Stimulated activated CD4-positive, alpha-beta T cell treated with anti-CD3 and anti-CD28 coated beads, Interleukin-1b, Interleukin-23, amount 100 ng/mL, for 1 hour (primary cell): ENCODE measurements at places on chromosomes 5 and 9.

DNA sequence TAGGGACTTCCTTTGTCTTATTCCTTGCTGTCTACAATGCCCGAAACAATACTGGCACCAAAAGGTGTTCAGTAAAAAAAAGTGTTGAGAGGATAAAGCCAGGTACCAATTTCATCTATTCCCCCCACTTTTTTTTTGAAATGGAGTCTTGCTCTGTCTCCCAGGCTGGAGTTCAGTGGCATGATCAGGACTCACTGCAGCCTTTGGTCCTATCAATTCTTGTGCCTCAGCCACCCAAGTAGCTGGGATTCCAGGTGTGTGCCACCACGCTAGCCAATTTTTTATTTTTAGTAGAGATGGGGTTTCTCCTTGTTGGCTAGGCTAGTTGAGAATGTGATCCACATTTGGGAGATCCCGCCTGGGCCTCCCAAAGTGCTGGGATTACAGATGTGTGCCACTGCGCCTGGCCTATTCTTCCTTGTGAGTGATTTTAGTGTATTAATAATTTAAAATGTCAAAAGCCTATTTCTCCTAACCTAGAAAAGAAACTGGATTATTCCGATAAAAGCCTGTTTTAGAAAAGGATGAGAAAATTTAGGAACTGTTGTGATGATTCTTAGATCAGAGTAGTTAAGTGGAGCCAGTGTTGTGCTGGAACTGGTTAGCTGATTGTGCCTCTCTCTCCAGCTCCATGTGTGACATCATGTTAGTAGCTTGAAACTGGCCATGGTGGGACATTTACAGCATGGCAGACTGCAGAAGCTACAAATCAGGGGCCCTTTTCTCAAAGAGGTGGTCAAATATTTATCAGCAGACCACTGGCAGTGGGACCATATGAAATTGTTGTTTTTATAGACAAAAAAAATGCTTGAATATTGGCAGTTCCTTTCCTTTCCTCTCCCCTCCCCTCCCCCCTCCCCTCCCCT, 14.3 kb downstream of the CDC42SE2 start:
- no peak for DNase-seq

GRCh38 chr9:89635816-89636215, 31.0 kb downstream of the GADD45G start:
- DNase-seq, result no peak

DNA sequence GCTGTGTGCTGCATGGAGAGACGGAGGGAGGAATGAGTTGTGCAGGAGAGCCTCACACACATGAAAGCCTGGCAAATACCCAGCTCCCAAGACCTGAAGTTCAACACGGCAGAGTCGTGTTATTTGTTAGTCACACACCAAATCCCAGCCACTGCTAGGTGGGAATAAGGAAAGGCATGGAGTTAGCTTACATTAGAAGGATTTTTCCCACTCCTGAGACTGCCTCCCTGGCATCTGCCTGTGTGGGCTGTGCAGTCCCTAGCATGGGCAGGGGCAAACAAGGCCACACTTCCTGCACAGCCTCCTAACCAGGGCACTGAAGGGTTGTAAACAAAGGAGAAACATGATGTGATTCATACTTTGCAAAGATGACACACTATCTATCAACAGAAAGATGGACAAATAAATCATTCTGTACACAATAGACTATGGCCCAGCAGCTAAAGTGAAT, 306.8 kb downstream of the SPOCK1 start:
- no peak for DNase-seq

GRCh38 chr9:136978865-136979544, 1.7 kb downstream of the PTGDS start:
- DNase-seq, result no peak

- DNase-seq, result no peak
Measured at GRCh38 chr9:77731930-77732329, 83.8 kb upstream of the GNA14 start.

GRCh38 chr5:160799184-160799583, 52.8 kb downstream of the ATP10B start:
- no peak for DNase-seq

GRCh38 chr5:91311697-91312501, 71.2 kb downstream of the ARRDC3 start:
- no peak for DNase-seq

GRCh38 chr5:9173281-9174048, 372.4 kb downstream of the SEMA5A start:
- DNase-seq, result no peak

DNA sequence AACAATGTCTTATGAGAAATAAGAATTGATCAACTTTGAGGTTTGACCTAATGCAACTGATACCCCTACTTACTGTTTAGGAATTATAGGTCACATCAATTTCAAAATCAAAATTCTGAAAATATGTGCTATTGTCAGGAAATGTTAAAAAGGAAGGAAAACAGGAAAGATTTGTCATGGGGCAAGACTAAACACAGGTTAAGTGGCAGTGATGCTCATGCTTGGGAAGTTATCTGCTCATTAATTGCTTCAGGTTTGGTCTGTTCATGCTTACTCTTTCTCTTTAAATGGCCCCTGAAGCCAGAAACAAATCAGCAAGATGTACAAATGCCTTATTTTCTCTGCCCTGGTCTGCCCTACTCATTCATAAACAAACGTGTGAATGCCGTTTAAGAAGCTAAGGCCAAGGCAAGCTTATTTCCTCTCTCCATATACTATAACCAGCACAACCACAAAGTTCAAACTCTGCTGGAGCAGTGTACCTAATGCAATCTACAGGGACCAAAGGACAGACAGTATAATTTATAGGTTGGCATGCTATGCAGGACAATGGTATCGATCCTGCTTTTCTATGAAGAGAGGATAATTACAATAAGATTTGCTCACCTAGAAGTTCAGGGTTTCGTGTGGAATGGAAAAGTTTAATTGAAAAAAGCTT, 177.2 kb downstream of the GNAQ start:
- DNase-seq, result no peak

GRCh38 chr9:134370213-134370492, 43.9 kb downstream of the RXRA start:
- no peak for DNase-seq

DNA sequence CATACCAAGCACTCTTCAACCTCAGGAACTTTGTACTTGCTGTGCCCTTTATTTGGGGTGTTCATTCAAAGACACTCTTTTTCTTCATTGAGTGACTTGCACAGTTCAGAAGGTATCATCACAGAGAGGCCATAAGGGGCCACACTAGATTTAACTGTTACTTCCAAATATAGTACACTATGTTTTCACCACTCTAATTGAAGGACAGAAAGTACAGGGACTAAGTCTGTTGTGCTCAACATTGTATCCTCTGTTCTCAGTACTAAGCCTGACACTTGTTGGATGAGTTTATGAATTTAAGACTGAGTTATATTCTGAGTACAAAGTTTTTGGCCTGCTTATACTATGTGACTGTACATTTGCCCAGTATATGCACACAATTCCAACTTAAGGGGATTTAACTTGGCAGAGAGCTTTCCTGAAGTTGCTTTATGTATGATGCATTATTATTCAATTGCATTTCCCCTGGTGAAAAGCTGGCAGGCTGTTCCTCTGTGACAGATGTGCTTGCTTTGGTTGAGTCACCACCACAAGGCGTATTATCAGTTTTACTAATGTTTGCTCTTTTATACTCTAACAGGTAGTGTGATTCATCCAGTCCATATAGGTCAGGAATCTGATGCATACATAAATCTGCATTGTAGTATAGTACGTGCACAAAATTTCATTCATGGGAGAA, 714.8 kb downstream of the TLR4 start:
- no peak for DNase-seq

GRCh38 chr5:159053708-159054107, 46.0 kb downstream of the EBF1 start:
- DNase-seq, result no peak

DNA sequence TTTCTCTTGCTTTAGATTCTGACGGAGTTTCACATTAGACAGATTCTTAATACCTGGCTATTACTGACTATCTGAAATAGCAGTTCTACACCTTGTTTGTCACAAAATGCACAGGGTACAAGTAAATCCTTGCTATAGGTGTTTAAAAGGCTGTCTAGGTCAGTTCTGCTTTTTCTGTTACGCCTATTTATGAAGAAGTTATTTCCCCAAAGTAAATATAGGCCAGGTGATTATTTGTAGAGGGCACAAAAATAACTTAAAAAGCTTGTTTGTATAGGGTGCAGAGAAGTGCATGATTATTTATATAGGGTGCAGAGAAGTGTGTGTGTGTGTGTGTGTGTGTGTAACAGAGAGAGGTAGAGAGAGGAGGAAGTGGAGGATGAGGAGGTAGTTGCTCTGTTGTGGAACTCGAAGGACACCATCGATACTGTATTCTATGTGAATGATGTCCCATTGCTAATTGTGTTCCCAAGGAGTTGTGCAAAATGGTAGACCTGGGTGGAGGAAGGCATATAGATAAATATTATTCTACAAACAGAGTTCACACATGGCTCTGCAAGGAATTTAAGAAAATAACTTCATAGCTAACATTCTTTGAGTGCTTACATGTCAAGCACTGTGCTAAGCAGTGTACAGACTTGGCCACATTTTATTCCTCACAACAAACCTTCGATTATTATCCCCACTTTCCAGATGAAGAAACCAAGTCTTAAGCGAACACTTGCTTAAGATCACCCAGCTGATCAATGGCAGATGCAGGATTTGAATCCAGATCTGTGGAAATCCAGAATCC, 96.3 kb upstream of the EQTN start:
- DNase-seq, result no peak

DNA sequence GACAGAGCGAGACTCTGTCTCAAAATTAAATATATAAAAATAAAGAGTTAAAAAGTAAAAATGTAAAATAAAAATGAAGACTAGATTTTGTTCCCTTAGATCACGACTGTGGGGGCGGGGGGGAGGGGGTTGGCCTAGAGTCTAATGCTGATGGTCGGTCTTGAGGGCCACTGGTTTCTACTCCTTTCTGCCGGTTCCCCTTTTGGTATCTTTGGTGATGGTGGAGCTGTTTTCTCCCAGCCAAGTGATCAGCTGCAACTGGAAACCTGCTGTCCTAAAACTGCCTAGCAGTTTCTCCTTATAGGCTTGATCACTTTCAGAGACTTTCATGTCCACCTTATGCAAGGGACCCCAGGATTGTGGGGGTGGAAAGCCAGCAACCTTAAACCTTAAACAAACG, 1.1 kb downstream of the SRD5A1 start:
- DNase-seq, result no peak

DNA sequence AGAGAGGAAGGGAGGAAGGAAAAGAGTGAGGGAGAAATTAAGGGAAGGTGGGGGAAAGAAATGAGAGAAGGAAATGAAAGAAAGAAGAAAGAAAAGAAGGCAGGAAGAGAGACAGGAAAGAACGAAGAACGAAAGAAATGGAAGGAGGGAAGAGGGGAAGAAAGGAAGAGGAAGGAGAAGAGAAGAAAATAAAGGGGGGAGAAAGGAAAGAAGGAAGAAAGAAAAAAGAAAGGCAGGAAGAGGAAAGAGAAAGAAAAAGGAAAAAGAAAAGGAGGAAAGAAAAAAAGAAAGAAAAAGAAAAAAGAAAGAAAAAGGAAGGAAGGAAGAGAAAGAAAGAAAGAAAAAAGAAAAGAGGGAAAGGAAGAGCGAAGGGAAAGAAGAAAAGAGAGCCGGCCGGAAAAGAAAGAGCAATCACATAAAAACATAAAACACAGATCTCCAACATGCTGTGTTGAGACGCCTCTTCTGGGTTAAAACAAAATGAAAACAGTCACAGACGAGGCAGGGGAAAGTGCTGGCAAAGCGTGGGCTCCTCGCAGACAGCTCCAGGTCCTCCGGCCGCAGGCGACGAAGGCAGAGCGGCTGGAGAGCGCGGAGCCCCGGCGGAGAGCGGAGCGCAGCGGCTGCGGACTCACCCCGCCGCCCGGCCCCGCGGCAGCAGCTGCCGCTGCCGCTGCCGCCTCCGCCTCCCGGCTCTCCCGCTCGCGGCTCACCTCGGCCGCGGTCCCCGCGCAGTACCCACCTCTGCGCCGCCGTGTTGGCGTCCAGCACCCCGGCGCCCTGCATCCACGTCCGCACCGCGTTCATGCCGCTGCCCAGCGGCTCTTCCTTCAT, 896 bp downstream of the EBF1 start:
- no peak for DNase-seq

GRCh38 chr5:133129950-133130349, 78.1 kb downstream of the HSPA4 start:
- no peak for DNase-seq

DNA sequence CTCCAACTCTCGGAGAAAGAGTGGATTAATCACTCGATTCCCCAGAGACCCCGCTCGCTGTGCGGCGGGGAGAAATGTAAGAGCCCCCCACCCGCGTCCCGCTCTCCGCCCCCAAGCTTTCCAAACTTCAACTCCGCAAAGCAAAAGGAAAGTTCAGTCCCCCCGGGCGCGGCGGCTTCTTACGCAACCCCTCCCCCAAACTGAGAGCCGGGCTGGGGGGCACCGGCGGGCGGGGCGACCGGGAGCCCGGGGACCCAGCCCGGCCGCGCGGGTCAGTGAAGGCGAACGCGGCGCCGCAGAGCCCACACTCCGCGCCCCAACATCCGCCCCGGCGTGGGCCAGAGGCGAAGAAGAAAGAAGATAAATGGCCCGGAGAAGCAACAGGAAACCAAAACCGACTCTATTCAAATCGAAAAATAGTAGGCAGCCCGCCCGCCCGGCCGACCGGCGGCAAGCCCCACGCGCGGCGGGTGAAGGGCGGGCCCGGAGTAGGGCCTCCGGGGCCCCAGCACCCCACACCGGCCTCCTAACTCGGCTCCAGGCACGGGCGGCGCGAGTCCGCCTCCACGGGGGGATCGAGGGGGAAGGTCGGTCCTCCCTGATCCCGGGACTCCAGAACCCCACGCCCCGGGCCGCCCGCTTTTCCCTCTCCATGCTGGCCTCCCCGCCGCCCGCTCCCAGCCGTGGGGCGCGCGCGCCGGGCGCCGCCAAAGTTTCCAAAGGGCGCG, 720 bp downstream of the NOTCH1 start:
- DNase-seq, result peak; percentile 48

- DNase-seq, result no peak
Measured at GRCh38 chr9:35976726-35977125, 18.8 kb upstream of the OR2S2 start.

GRCh38 chr9:2758898-2759510, 41.7 kb downstream of the KCNV2 start:
- DNase-seq, result no peak

- no peak for DNase-seq
Measured at GRCh38 chr9:101691657-101692056, 46.8 kb downstream of the GRIN3A start.

DNA sequence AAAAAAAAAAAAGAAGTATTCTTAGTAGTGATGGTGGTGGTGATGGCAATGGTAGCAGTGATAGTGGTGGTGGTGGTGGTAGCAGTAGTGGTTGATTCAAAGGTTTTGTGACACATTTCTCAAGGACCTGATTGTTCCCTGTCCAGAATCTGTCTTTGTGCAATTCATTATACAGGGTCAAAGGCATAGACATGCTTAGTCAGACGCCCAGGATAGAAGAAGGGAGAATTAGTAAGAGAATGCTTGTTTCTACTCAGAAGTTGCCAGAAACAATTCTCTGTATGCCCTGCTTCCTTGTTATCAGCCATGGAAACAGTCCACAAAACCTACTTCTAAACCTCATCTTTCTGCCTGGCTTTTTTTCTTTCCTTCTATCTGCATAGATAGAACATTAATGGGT, 89.4 kb downstream of the SLC44A1 start:
- no peak for DNase-seq

- DNase-seq, result no peak
Measured at GRCh38 chr5:154435226-154435625, 10.6 kb upstream of the SAP30L start.

- no peak for DNase-seq
Measured at GRCh38 chr9:132849185-132849706, 28.8 kb downstream of the AK8 start.
